ENCODE measurements at places on chromosomes 3 and 15.

DNA sequence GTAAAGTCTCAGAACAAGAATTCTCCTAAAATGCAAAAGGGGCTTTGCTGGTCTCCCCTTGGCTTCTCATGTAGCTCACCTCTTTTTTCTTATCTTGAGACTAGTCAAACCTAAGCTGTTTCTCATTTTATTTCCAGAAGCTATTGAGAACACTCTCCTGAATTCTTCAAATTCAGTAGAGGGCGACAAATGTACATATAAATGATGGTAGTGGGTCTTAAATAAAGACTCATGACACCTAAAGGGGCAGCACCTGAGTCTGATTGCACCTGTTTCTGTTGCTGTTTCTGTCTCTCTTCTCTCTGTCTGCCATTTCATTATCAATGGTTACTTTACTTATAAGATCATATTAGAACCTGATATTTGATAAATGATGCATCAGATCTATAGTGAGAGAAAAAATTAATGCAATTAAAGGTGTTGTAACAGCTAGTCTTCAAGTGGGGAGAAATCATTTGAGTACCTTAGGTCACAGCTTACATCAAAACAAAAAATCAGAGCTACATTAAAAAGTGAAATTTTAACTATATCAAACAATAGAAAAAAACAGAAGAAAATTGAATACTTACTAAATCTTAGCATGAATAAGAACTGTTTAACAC, 7.0 kb downstream of the ADIPOQ start:
- no peak for DNase-seq

- no peak for DNase-seq
These were observed 45.7 kb downstream of the TCF12 start for GRCh38 chr15:56964182-56964581.

- no peak for DNase-seq
These were observed 278.1 kb upstream of the CADM2 start for GRCh38 chr3:84680700-84681099.

DNA sequence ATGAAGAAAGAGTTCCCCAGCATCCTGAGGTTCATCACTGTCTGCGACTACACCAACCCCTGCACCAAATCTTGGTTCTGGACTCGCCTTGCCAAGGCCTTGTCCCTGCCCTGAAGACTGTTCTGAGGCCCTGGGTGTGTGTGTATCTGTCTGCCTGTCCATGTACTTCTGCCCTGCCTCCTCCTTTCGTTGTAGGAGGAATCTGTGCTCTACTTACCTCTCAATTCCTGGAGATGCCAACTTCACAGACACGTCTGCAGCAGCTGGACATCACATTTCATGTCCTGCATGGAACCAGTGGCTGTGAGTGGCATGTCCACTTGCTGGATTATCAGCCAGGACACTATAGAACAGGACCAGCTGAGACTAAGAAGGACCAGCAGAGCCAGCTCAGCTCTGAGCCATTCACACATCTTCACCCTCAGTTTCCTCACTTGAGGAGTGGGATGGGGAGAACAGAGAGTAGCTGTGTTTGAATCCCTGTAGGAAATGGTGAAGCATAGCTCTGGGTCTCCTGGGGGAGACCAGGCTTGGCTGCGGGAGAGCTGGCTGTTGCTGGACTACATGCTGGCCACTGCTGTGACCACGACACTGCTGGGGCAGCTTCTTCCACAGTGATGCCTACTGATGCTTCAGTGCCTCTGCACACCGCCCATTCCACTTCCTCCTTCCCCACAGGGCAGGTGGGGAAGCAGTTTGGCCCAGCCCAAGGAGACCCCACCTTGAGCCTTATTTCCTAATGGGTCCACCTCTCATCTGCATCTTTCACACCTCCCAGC, 2.9 kb downstream of the MYD88 start:
- no peak for DNase-seq

GRCh38 chr3:196975349-196975748, 6.7 kb upstream of the PIGZ start:
- no peak for DNase-seq

- DNase-seq: no peak
These were observed 20.4 kb downstream of the BTBD1 start for GRCh38 chr15:83046558-83047127.

GRCh38 chr15:101264011-101264410, 12.2 kb upstream of the CHSY1 start:
- DNase-seq: no peak

- no peak for DNase-seq
These were observed 14.1 kb downstream of the LOXL1 start for GRCh38 chr15:73940061-73940981.

DNA sequence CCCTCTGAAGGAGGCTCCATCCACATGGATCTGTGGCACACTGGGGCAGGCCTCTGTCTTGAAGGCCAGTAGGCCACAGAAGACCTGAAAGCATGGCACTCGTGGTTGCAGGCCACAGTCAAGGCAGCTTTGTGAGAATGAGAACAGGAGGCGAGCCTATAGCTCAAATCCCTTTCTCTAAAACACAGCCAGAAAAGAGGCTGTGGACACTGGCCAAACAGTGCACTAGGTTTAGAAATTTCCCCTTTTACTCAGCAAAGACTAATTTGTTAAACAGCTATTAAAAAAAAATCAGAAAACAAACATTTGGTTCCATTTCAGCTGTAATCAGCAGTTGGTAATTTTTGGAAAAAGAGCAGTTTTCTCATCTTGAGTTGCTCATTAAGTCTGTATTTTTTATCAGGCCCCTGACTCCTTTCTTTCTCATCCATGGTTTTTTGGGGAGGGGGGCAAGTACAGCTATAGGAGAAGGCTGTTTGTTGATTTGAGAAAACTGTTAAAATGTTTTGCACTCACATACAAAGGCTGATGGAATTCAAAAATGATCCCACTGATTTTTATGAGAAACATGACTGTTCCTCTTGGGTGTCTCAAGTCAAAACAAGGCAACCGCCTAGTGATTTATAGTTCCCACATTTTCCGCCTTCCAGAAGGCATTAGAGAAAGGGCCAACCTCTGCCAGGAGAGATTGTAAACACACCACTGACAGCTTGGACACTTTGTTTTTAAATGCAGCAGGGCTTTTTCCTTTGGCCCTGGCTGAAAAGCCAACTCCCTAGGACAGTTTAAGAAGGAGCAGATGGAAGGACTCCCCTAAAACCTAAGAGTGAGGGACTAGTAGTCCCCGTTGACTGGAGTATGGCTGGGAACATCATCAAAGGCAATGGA, 28.1 kb downstream of the PARP16 start:
- DNase-seq: no peak

GRCh38 chr3:154244644-154245043, 79.6 kb downstream of the DHX36 start:
- DNase-seq: peak; percentile 30

DNA sequence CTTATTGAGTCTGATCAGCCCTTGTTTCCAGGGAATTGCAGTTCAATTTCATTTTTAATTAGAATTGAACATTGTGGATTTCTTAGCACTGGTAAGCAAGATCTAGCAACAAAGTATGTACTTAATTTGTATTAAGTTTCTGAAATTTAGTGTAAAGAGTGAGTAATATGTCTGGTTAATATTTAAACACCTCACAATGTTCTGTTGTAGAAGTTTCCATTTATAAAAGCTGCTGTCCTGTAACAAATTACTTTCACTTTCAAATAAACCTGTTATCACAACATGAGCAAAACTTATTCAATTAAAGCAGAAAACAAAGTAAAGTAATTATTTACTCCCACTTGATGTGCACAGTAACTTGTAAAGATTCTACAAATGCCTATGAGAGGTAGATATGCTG, 448.5 kb downstream of the NAALADL2 start:
- DNase-seq: no peak

DNA sequence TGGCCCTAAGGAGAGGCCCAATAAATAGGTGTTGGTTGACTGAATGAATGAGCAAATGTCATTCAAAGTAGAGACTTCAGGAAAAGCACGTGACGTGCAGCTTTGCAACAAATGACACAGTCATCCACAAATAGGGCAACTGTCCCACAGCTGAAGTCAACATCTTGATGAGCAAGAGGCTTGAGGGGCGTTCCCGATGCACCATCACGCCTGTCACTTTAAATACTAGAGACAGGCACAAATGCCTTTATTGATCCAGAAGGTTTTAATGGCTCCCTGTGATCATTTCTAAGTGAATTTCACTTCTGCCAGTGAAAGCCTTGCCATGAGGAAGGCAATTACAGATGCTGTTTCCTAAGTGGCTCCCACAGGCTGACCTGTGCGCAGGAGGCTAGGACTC, 43.6 kb downstream of the ABTB1 start:
- DNase-seq: no peak

DNA sequence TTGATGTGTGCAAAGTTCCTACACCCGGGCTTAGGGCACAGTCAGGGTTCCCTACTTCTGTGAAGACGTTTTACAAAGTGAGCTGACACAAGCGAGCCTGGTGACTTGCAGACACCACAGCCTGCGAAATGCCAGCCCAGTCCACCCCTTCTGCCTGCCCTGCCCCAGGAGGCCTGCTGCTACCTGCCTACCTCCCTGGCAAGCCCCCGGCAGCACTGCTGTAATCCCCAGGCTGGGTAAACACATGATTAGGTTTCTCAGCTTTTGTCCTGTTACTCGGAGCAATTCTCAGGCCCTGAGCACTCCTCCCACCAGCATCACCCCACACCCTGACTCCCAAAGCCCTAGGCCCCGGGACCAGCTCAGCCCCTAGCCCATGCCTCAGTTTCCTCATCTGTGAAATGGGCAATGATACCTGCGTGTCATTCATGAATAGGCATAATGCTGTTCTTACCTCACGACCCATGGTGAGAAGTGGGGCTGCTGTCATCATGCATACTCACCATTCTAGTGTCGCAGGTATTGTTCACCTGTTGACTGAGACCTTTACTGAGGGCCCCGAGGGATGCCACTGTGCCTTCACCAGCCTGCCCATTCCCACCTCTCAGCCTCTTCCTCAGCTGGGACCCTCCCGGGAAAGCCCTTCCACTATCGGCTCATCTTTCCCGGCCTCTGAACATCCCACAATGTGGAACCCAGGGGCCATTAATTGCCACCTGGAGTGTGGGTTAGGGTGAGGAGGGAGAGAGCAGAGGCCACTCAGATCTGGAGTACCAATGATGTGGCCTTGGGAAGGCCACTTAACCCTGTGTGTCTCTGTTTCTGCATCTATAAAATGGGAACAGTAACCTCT, 31.5 kb upstream of the SLC6A6 start:
- DNase-seq: no peak

DNA sequence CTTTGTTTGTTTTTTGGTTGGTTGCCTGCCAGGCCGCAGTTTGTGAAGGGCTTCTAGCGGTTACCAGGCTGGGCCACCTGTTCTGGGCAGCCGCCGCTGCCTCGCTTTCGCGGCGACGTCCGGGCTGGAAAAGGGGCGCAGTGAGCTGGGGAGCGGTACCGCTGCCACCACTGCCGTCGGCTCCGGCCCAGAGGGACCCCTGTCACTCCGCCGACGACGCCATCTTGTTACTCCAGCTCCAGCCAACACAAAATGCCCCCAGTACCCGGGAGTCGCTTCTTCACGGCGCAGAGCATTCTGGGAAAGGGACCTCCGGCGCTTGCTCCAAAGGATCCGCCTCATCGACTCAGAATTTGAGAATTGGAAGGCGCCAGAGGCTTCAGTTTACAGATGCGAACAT, 238.8 kb downstream of the CDIN1 start:
- DNase-seq: no peak

GRCh38 chr3:58065700-58066167, 57.5 kb downstream of the FLNB start:
- no peak for DNase-seq

DNA sequence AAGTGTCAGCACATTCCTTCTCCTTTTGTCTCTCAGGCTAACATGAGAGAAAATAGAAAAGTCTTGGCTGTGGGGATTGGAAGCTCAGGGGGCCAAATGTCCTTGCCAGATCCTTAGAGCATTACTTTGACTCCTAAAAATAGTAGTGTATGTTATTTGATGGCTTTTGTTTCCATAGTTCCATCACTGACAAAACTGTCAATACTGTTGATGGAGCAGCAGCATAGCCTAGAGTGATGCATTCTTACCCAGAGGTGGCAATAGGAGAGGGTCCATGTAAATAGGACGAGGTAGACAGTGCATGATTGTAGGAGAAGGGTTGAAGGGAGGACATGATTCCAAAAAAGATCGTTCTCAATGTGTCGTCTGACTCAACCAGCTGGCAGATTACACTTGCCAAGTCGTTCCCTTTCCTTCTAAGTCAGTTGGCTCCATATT, 282.7 kb upstream of the TPRG1 start:
- no peak for DNase-seq

GRCh38 chr3:121482660-121483059, 63.1 kb downstream of the POLQ start:
- no peak for DNase-seq

- no peak for DNase-seq
These were observed 11.4 kb downstream of the ZFAND6 start for GRCh38 chr15:80070840-80071239.

- DNase-seq: no peak
These were observed 57.0 kb upstream of the CMTM7 start for GRCh38 chr3:32334675-32335074.

DNA sequence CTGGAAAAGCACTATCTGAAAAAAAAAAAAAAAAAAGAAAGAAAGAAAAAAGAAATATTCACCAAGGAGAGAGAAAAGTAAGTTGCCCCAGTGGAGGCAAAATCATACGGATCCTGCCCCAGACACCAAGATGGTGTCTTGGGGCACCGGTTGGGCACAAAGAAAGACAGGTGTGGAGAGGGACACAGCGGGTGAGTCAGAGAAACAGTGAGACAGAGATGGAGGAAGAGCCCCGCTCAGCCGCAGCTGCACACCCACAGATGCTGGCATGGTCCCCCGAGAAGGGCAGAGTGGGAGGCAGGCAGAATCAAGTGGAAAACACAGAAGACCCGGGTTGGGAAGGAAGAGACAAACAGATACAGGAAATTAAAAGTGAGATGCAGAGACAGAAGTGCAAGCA, 129.7 kb upstream of the SMAD3 start:
- no peak for DNase-seq

- no peak for DNase-seq
These were observed 8.7 kb upstream of the MESP2 start for GRCh38 chr15:89767411-89767915.

DNA sequence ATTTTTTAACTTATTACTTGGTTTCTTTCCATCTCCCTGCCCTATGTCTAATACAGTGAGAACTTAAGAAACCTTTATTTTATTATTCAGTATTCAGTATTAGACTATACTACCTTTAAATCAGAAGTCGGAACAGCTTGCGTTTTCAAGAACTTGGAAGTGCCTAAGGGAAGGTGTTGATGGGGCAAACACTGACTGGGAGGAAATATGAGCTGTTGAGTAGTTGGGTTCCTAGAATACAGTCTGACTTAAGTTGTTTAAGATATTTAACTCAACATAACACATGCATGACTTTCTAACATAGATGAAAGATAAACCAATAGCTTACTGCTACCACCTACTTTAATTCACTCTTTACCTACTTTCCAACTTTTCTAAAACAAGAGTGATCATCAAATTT, 1048.1 kb downstream of the ROBO2 start:
- no peak for DNase-seq

GRCh38 chr15:96362011-96362754, 31.7 kb downstream of the NR2F2 start:
- no peak for DNase-seq

GRCh38 chr3:149131589-149131988, 2.2 kb downstream of the HPS3 start:
- no peak for DNase-seq

- no peak for DNase-seq
These were observed 80.2 kb downstream of the MEF2A start for GRCh38 chr15:99645951-99646350.

Measured in muscle of arm (tissue), 14 donors.